Activated CD4-positive, alpha-beta T cell treated with anti-CD3 and anti-CD28 coated beads, Interleukin-2, amount 10 ng/mL, durations not matched to agents 7 days and 5 days (primary cell): ENCODE measurements at places on chromosomes 3 and 15. TPM values are rescaled to one million over a fixed set of nuclear protein-coding genes. Genes with fewer than 3 reads are reported as not detected.

RARB gene
- total RNA-seq, result not detected

- no peak for DNase-seq
Measured at GRCh38 chr3:129592381-129593131, 13.9 kb downstream of the PLXND1 start.

DNA sequence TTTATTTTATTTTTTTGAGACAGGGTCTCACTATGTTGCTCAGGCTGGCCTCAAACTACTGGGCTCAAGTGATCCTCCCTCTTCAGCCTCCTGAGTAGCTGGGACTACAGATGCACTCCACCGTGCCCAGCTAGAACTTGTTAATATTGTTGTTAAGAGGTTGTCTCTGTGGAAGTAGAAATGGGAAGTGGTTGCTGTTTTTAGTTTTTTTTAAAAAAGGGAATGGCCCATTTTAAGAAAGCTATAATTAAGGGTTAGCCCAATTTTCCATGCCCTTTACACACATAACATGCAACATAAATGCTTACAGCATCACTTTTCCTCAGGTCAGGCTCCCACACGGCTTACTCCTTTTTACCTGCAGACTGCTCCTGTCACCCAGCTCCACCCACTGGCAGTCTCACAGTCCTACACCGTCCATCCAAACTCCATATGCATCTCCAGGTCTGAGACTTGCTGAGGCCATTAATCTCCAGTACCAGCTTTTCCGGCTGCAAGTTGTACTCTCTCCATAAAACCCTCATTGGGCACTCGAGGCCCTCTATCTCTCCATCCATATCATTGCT lies 19.8 kb downstream of the MORC1 start:
- DNase-seq, result no peak

DNA sequence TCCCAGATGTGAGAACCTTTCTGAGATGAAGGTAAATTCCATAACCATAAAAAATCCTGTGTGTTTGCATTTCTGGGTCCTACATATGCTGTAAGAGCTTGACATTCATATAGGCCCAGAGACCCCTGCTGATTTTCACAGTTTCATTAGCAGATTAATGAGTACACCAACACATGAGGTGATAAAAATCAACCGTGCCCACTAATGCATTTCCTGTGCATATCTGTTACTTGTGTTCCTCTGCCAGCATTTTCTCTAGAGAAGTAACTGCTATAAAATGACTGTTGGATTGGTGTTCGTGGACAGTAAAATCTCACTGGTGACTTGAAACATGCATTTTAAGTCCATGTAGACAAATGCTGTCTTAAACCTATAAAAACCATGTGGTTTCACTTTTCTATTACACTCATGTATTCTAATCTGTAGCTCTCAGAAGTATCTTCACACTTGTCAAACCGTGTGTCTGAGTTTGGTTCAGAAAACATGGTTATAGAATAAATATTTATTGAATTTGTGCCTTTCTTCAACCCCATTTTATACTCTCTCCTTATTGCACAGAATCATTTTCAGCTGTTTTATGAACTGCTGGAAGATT lies 14.6 kb downstream of the MAP2K5 start:
- DNase-seq, result no peak

DNA sequence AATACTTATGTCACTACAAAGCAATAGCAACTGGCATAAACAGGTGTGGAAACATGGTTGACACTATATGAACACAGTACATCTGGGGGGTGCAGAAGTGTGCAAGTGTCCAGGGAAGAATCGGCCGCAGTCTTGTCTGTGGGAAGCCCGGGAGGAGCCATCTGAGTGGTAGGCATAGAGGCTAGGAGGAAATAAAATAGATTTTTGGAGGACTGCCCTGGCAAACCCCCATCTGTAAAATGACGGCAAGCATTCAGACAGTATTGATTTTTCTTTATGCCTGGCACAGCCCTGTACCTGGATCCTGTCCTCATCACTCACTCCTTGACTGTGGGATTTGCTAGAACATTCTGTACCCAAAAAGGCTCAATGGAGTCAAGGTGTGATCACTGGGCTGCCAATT lies 31.3 kb downstream of the THSD4 start:
- no peak for DNase-seq

PLA1A gene
- not detected for total RNA-seq
